ENCODE measurements at places on chromosomes 11 and 22. TPM values are rescaled to one million over a fixed set of nuclear protein-coding genes. Genes with fewer than 3 reads are reported as not detected.

RFPL3 gene
- not detected for total RNA-seq

MMP11 gene
- total RNA-seq: 0.36 TPM

ST14 gene
- 0.30 TPM for total RNA-seq

THY1 gene
- 13.3 TPM for total RNA-seq

RASSF10 gene
- 2.5 TPM for total RNA-seq

NOX4 gene
- not detected for total RNA-seq

TRPC6 gene
- total RNA-seq: 0.79 TPM

KRTAP5-8 gene
- total RNA-seq: not detected

BCO2 gene
- total RNA-seq: 0.89 TPM

CACNA1I gene
- 0.03 TPM for total RNA-seq

Measured in A549 treated with GW870086 at 1 μM for 4 hours (cell line).